ENCODE measurements at places on chromosomes 5 and 9. TPM values are rescaled to one million over a fixed set of nuclear protein-coding genes. Genes with fewer than 3 reads are reported as not detected.

DNA sequence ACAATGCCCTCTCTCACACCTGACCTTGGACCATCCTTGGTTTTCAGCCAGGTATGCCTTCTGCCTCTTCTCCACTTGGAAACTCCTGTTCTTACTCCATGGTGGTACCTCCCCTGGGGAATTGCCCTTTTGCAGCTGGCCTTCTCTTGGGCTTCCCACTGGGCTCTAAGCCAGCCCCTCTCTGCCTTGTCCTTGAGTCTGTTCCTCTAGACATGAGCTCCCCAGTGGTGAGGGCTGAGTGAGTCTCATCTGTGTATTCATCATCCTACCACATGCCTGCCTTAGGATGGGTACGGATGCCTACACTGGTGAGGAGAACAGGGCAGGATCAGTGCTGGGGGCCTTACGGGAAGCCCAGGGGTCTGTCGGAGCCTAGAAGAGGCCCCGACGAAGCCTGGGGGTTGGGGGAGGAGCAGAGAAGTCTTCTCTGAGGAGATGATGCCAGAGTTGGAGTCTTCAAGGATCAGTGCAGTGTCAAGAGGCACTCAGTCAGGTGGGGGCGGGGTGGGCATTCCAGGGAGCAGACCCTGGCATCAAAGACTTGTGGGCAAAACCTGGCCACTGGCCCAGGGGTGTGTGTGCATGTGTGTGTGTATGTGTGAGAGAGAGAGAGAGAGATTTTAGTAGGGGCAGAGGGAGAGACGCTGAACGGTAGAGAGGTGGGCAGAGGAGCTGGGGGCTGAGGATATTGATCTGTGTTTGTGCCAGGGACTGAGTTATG is 5.2 kb upstream of the CRB2 start:
- no peak for DNase-seq

DNA sequence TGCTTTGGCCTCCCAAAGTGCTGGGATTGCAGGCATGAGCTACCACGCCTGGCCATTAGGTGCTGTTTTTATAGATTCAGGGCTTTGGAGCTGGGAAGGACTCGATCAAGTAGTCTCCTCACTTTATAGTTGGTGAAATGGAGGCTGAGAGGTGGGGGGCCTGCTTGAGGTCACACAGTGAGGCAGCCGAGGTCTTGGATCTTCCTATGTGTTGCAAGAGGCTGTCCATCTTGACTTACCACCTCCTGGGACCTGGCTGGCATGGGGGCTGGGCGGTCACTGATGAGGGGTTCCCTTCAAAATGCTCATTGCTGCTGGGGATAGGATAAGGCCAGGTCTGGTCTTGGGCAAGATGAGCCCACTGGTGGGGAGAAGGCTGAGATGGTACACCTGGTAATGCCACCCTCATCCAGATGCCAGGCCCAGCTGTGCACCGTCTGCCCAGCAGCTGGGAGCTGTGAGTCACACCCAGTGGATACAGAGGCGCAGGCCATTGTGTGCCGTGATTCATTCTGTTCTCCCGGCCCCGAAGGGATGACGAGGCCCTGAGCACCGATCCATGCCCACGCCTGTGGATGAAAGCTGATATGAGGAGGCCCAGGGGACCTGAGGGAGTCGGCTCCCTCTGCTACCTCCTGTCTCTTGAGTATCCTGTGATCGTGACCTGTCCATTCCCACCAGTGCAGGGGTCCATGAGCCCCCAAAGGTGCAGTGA is 10.5 kb upstream of the NDST1 start:
- DNase-seq, result peak; percentile 84

GRCh38 chr9:106218427-106218826 is 524.1 kb downstream of the TMEM38B start:
- DNase-seq, result no peak

DNA sequence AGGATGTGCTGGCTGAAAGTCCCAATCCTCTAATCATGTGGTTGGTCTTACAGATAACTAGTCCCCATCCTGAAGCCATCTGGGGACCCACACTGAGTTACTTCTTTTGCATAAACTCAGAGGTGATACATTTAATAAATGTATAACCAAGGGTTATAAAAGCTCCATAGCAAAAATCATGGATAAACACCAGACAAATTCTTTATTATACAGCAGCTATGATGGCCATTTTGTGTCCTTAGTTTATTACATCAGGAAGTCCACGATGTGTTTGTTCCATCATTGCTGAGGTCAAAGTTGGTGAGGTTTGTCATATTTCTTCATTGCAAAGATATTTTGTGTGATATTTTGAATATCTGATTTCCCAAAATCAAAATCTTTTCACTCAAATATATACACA is 80.2 kb downstream of the GCNT1 start:
- DNase-seq, result no peak

GRCh38 chr9:69744688-69745380 is 15.0 kb downstream of the PTAR1 start:
- DNase-seq, result no peak

GRCh38 chr5:37251665-37252064 is 2.5 kb upstream of the CPLANE1 start:
- DNase-seq, result no peak

- DNase-seq, result no peak
Observed at GRCh38 chr5:102114525-102115069, 181.5 kb downstream of the SLCO4C1 start.

DNA sequence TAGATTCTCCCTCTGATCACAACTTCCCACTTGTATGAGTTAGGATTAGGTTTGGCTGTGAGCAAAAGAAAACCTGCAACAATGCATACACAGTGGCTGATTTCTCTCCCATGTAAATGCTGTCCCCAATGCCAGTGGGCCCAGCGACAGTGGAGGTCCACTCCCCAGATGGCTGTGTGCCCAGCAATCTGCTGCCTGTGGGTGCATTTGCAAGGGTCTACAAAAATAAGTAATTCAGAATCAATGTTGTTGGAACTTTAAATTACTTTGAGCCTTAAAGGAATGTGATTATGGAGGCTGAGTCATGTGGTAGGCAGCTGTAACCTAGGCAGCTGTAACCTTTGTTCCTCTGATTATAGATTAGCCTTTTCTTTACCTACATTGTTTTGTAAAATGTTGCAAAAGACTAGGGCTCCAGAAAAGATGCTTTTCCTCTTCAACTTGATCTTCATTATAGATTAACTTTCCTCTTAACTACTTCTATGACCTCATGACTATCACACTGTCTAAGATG is 14.2 kb upstream of the MXD3 start:
- no peak for DNase-seq

DNA sequence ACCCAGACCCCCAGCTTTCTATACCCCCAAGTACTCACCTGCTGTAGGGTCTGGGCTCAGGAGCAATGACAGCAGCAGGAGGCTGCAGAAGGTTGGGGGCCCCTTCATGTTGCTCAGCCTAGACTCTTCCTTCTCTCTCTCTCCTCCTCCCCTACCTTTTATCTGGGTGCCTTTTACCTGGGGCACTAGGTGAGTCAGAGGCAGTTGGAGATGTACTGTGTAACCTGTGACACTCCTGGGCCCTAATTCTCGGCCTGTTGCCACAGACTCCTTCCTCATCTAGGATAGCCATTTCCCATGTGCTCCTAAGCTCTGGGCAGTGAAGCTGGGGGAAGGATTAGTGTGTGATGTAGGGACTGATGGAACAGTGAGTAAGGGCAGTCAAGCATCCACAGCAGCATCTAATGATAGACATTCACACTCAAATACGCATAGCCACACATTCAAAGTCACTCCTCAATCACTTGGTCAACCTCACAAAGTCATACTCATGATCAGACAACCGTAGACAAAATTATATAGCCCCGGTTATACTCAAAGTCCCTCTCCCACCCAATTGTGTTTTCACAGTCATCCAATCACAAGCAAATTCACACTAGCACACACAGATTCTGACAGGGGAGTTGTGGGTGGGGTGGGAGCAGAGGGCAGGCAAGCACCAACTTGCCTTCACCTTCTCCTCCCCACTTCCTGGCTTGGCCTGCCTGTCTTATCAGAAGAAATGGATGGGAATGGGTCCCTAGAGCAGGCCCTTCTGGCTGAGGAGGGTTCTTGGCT is at the start of gene CCL27:
CCL27 (minus strand) TSS at position 132 of the 777 bp plus-strand sequence; CDS start at position 108, 24 bp downstream.
- DNase-seq, result no peak

DNA sequence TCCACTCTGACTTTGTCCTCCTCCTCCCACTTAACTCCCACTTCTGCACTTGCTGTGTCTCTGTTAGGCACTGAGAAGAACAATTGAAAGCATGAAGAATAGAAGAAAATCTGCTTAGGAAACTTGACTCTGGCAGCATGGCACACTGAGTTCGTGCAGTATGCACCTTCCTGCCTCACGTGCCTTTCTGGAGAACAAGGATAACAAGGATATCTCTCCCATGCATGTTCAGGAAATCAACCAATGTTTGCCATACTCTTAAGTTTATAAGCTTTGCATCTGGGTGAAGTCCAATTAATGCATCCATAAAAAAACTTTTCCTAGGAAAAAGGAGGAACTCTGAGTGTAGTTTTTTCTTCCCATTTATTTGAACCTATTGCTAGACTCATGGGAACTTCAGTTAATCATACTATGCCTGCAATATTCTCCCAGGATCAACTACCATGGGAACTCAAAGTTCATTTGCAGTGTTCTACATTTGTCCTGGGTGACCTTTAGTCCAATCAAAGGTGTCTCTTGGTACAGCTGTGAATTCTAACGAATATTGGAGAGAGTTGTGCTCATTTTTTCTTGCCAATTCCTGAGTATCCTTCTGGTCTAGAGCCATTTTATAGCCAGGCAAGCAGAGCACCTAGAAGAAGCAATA is 227.0 kb downstream of the ENC1 start:
- no peak for DNase-seq

- DNase-seq, result no peak
Observed at GRCh38 chr9:76313771-76314170, 80.5 kb downstream of the RFK start.

DNA sequence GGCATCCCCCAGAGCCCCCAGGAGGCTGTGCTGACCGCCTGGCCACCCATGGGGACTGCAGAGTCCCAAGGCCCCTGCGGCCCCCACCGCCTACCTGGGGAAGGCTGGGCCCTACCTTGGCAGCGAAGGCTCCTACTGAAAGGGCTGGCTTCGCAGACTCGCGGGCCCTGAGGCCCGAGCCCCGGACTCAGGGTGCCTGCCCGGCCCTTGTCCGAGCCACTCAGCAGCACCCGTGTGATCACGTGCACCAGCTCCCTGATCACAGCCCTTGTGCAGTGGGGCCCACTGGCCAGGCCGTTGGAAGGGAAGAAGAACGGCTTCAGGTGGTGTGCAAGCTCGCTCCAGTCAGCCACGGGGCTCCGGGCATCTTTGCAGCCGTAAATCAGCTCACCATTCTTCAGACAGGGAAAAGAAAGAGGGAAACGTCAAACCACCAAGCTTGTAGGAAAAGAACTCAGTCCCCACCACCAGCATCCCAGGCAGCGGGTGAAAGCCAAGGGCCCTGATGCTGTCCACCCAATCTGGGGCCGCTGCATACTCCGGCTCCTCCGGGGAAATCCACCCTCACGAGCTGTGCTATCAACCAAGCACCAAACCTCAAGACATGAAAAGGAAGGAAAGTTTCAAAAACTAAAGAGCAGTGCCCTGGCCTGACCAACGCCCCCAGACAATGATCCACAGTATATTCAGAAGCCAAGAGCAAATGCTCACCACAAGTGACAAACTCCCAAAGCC is 31.9 kb downstream of the IPPK start:
- no peak for DNase-seq

GRCh38 chr5:86320266-86320665 is 297.5 kb upstream of the COX7C start:
- no peak for DNase-seq

GRCh38 chr9:33309903-33310302 is 19.6 kb downstream of the NFX1 start:
- no peak for DNase-seq

GRCh38 chr5:110853267-110853666 is 114.5 kb downstream of the SLC25A46 start:
- no peak for DNase-seq

DNA sequence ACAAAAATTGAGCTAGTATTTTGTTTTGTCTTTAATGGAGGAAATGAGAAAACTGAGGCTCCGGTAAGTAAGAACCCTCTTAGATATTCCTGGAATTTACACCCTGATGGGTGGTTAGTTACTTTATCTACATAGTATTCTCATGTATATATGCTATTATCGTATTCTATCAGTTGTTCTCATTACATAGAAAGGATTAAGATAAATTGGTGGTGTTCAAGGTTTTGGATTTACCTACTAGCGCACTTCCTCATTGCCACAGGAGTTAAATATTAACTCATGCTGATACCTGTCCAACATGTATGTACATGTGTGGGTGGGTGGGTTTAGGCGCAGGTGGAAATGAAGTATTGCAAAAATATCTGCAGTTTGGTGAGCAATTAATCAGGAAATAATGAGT is 61.1 kb upstream of the IFNE start:
- no peak for DNase-seq

Gene GLT6D1
- not detected for total RNA-seq

Gene SOX30
- 0.37 TPM for total RNA-seq

Gene SPATA31D4
- not detected for total RNA-seq

Gene HBEGF
- total RNA-seq, result 12.9 TPM

Gene ARL14EPL
- total RNA-seq, result not detected

Gene GRM6
- not detected for total RNA-seq

Gene SPATA31C2
- total RNA-seq, result not detected

Gene GABRA6
- not detected for total RNA-seq

Gene SLC34A3
- not detected for total RNA-seq

Gene TMEM267
- 8.0 TPM for total RNA-seq

Gene FOXD4L6
- 0.15 TPM for total RNA-seq

Gene PCDHB3
- total RNA-seq, result 1.9 TPM

Gene CARD6
- total RNA-seq, result 10.6 TPM

Gene SWI5
- 17.2 TPM for total RNA-seq

Gene TTC33
- total RNA-seq, result 14.1 TPM

All from left cardiac atrium (tissue), 4 donors.